ENCODE measurements at places on chromosomes 12 and 14. TPM values are rescaled to one million over a fixed set of nuclear protein-coding genes. Genes with fewer than 3 reads are reported as not detected.
A peak's percentile ranks its signal among the peaks of the same experiment; 100 is the strongest.

RAB21 gene
- 34.9 TPM for polyA plus RNA-seq

YY1 gene
- 71.5 TPM for polyA plus RNA-seq

TSHR gene
- 0.86 TPM for polyA plus RNA-seq

HOXC13 gene
- 0.05 TPM for polyA plus RNA-seq

DNAI7 gene
- polyA plus RNA-seq: 0.80 TPM

SERPINA12 gene
- not detected for polyA plus RNA-seq

MLF2 gene
- polyA plus RNA-seq: 122 TPM

LAG3 gene
- polyA plus RNA-seq: 0.67 TPM

CD27 gene
- polyA plus RNA-seq: 0.45 TPM

- DNase-seq: no peak
These were observed 218.2 kb downstream of the ASCL1 start for GRCh38 chr12:103175625-103176024.

DNA sequence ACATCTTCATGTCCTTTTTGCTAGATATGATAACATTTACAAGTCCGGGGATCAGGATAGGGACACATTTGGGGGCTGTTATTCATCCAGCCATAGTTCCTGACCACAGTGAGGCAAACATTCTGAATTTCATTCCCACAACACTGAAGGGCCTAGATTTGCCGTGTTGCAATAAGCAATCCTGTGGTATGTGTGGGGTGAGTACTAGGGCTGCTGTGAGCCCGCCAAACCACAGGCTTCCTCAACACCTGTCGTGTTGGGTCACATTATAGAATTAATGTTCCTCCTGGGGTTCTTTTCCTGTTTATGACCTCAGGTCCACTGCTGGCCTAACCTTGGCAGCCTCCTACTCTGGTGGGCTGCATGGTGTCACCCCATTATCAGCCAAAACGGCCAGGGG is 119.2 kb downstream of the TBC1D30 start:
- no peak for DNase-seq

- DNase-seq: no peak
These were observed 71.1 kb downstream of the PTCSC3 start for GRCh38 chr14:36105401-36105800.

DNA sequence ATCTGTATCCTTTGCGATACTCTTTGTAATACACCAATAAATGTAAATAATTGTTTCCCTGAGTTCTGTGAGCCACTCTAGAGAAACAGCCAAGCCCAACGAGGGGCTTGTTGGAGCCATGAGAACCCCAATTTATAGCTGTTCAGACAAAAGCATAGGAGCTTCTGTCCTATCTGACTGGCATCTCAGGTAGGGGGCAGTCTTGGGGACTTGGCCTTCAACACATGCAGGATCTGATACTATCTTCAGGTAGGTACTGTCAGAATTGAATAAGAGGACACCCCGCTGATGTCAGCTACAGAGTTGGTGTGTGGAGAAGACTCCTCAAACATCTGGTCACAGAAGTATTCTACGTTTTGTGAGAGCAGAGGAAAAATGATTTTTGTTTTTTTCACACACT is 25.3 kb downstream of the TXNDC16 start:
- no peak for DNase-seq

- DNase-seq: no peak
These were observed 1.2 kb upstream of the GPR132 start for GRCh38 chr14:105066240-105067071.

- no peak for DNase-seq
These were observed 13.9 kb downstream of the PNMA1 start for GRCh38 chr14:73700325-73700724.

DNA sequence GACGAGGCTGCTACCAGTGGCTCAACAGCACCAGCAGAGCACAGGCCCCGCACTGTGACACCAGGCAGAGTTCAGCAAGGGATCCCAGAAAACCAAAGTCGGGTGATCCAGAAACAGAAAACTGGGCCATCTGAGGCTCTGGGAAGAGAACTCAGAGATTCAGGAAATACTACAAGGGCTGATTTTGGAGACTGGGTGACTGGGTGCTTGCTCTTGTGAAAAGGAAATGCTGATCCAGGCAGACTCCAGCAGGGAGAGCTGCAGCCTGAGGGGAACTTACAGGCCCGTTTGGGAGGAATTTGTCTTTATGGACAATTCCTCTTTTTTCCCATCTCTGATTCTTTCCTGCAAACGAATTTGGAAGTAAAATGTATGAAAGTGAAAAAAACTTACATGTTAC is 28.2 kb downstream of the FOXN3 start:
- no peak for DNase-seq

GRCh38 chr12:3034067-3034750 is 43.0 kb upstream of the TSPAN9 start:
- peak; percentile 83 for DNase-seq

DNA sequence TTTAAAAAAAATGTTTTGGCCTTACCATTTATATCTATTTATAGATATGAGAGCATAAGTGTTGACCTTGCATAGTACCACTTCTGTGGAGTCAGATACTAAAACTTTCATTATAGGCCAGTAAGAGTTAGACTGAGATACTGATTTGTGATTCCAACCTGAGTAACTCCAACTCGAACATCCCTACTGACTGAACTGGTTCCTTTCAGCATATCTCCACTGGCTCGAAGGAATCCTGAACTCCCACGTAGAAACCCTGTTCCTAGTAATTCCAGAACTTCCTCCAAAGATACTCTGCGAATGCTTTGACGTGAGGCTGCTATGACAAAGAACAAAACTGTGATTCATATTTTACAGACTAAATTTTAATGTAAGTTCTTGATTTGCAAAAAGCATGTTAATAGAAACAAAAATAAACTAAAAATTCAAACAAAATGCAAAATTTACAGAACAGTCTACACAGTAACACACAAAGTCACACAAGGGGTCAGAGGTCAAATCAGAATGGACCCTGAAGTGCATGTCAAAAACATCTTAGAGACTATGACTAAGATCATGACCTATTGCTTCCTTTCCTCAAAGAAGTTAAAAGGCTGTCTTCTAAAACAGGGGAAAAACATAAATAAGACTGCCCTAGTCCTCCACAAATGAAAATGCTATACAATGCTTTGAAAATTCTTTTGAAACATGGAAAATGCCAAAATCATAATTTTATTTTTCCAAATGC is 31.5 kb downstream of the HEATR5A start:
- no peak for DNase-seq

DNA sequence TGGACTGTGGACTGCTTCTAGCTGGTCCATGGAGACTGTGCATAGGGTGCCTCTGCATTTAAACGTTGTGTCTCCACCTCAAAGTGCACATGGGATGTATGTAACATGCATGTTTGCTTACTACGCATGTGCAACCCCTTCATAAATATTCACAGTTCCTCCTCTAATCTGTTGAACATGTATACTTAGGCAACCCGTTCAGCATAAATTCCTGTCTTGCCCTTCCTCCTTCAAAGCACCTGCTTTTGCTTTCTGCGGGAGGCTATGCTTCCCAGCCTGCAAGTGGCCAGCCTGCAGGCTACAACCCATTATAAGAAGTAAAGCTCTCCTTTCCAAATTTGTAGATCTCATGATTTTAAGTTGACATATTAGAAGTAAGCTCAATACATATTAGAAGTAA is 33.0 kb upstream of the OVCH1 start:
- no peak for DNase-seq

DNA sequence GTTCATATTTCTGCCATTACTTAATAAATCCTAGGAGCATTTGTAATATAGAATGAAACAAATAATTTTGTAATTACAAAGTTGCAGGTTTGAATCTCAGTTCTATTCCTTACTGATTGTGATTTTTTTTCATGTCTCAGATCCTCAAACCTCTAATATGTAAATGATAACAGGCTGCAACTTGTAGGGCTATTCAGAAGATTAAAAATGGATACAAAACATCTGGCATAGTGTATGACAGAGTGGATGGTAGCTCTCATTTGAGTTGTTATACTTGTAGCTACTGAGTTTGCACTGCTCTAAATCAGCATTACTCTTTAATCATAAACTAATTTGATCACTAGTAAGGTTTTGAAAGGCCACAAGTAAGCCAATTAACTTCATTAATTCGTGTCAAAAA is 406.3 kb upstream of the MGAT4C start:
- no peak for DNase-seq

GRCh38 chr12:69343885-69344612 is 4.1 kb upstream of the LYZ start:
- DNase-seq: no peak

DNA sequence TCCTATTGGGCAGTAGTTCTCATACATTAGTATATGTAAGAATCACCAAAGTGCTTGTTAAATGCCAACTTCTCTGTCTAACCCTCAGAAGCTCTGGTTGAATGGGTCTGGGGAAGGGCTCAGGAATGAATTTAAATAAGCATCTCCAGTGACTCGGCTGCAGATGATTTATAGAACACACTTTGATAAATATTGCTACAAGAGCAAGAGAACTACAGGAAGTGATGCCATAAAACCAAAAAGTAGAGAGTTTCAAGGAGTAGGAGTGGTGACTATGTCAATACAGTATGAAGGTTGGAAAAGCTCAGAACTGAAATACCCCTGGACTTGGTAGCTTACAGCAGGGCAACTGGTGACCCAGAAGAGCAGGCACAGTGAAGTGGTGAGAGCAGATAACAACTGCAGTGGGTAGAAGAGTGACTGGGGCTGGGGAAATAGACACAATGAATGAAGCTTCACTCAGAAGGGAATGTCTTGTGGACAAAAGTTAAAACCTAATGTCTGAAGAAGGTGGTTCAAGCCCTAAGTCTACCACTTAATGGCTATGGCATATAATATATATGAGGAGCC is 8.0 kb upstream of the PLEKHA5 start:
- no peak for DNase-seq

- peak; percentile 91 for DNase-seq
These were observed 2.3 kb upstream of the CLEC1A start for GRCh38 chr12:10101042-10101579.

DNA sequence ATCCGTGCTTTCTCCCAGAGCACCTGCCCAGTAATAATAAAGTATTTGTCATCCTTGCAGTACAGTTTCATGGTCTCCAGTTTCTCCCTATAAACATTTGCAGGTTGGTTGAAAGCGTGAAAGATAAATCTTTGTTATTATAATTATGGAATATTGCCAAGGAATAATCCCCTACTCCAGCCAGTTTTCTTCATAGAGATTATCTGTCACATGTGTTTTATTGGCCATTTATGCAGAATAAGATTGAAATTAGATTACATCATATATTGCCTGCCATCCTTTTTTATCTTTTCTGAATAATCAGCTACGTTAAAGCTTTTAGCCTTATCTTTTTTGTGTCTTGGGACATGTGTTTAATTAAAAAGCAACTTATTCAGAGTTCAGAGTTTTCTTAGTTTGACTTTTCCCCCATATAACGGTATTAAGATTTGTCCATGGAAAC is 168.0 kb downstream of the KICS2 start:
- DNase-seq: no peak

DNA sequence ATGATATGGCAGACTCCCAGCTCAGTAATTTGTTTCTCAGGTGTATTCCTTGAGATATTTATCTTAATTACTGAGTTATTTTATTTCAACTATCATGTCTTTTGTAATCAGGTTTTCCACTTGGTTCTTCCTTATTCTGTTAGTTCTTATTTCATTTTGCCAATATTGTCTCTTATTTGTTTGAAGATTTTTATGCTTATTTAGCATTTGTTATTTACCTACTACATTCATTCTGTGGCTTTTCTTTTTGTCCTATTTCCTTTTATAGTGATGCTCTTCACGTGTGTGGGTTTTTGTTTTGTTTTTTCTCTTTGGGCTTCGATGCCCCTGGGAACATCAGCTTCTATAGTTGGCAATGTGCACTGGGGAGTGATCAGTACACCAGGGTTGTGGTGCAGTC is 40.5 kb upstream of the CRADD start:
- DNase-seq: no peak

- no peak for DNase-seq
These were observed 17.6 kb upstream of the A2M start for GRCh38 chr12:9133216-9133916.

DNA sequence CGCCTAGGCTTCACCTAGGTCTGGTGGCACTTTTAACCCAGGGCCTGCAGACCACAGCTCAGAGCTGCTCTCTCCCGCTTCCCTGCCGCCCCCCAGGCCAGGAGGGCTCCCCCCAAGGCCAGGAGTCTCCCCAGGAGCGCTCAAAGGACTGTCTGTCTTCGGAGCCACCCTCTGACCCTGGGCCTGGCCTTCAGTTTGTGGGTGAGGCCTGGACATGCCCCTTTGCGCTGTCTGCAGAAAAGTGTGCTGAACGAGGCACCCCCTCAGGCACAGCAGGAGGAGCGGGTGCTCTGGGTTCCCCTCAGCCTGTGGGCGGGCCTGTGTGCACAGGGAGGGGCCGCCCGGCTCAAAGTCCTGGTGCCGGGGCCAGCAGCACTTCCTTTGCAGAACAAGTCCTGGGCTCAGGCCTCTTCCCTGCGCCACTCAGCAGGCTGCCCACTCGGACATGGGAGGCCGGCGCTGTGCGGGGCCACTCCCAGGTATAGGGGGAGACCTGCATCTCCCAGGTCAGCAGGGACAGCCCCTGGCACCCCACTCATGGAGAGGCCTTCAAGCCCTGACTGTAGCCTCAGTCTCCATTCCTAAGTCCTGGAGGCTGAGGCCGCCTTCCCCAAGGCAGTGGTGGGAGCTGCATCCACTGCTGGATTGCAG is 14.3 kb downstream of the DEGS2 start:
- DNase-seq: no peak

- DNase-seq: no peak
These were observed 369.6 kb downstream of the DUSP6 start for GRCh38 chr12:88982694-88983093.

GRCh38 chr14:31692376-31692781 is 131.2 kb downstream of the NUBPL start:
- DNase-seq: peak; percentile 61

DNA sequence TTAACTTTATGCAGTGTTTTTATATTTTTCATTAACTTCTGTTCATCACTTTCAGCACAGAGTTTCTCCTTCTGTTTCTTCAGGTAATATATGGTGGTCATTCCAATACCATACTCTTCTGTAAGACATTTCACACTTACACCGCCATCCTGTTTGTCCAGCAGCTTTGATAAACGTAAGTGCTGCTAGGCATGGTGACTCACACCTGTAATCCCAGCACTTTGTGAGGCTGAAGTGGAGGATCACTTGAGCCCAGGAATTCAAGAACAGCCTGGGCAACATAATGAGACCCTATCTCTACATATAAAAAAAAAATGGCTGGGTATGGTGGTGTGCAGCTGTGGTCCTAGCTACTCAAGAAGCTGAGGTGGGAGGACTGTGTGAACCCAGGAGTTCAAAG is 55.8 kb downstream of the EXOC5 start:
- DNase-seq: no peak

DNA sequence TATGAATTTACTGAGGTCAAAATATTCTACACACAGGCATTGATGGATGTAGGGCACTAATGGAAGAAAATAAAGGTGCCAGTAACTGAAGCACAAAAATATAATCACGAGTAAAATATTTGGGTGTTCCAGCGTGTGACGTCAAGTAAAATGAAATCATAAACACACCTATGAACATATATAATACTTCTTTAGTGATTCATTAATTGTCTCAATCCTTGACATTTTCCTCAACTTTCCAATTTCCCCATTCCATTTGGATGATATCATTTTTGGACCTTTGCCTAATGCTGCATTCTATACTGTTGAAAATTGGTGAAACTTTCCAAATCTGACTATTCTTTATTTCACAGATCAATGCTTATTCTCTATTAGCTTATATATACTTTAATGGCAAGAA is 649.3 kb downstream of the GALC start:
- DNase-seq: no peak

All from muscle of leg (tissue), 16 donors.